NAMALWA (cell line): ENCODE measurements at places on chromosomes 2 and 18.

DNA sequence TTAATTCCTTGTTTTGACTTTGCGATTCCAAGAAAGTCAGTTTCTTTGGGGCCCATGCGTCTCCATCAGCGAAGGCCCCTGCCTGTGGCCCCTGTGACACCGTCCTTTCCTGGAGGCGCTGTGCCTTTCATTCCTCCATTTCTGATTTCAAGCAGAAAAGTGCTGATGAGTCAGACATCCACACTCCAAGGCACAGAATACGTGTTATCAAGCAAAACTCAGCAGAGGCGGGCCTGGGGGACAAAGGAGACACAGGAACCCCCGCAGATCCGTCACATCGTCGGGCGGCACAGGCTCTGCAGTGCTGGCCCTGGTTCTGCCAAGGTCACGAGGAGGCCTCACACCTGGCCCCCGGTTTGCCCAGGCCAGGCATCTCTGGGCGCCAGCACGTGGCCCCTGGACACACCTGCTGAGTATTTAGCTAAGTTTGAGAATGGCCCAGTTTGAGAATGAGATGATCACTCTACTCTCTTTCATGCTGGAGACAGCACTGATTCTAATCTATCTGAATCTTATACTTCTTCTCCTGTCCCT, 7.2 kb upstream of the SALL3 start:
- no peak for DNase-seq

- no peak for DNase-seq
Observed at GRCh38 chr2:80670763-80671162, 366.2 kb upstream of the LRRTM1 start.

- DNase-seq: no peak
Observed at GRCh38 chr2:164053021-164053420, 317.2 kb upstream of the FIGN start.

DNA sequence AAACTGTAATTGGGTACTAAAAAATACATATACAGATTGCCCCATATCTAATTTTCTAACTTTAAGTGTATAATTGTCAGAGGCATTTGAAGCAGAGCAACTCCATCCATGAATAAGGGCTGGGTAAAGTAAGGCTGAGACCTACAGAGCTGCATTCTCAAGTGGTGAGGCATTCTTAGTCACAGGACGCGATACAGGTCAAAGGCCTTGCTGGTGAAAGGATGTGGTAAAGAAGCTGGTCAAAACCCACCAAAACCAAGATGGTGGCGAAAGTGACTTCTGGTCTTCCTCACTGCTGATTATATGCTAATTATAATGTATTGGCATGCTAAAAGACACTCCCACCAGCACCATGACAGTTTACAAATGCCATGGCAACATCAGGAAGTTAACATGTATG, 50.0 kb downstream of the SLC8A1 start:
- DNase-seq: no peak

- DNase-seq: no peak
Observed at GRCh38 chr2:120934574-120935338, 199.1 kb downstream of the GLI2 start.

DNA sequence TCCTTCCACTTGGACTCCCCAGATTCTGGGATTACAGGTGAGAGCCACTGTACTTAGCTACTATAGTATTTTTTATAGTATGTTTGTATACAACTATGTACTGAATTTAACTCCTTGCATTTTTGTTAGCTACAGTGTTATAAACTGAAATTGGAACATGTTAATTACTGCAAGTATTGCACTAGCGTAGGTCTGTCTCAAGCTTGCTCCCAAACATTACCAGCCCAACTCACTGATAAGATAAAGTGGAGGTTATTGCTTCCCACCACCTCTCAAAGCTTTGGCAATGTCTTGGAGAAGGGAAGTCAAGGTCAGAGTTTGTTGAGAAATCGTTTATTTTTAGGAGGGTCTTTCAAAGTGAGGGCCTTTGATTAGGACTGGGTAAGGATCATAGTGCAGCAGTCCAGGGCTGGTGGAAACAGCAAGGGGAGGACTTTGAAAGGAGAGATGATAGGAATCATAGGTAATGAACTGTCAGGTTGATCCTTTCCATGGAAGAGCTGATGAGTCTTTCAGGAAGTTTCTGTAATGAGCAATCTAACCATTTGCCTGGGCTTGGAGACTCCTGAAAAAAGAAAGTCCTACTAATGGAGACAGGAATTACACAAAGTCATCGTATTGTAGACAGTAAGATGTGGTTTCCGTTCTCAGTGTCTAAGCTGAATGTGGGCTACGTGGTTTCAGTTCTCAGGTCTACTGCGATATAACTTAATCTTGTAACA, 257.1 kb downstream of the MYO3B start:
- no peak for DNase-seq

- peak; percentile 7 for DNase-seq
Observed at GRCh38 chr2:59888015-59888414, 665.4 kb downstream of the BCL11A start.

DNA sequence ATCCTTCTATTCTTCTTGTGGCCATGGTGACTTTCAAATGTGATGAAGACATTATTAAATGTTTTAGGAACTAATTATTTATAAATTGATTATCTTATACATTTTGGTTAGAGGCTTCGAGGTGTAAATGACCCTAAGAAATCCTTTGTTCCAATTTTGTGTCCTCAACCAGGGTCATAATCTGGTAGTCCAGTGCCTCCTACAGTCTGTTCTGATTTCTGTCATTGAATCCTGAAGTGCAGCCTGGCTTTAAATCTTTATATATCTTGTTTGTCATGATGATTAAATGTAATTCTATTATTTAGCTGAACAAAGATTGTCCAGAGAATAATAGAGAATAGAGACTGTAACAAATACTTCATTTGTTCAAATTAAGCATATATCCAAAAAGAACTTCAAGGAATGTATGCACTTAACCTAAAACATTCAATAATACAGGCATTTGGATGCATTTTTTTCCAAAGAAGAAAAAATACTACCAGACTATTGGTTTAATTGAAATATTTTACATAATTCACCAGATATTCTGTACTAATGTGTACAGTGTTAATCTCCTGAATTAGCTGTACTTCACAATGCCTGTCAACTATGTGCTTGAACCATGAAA, 89.8 kb downstream of the PRPF40A start:
- peak; percentile 41 for DNase-seq

- DNase-seq: peak; percentile 37
Observed at GRCh38 chr2:167550448-167550847, 662.2 kb downstream of the XIRP2 start.

DNA sequence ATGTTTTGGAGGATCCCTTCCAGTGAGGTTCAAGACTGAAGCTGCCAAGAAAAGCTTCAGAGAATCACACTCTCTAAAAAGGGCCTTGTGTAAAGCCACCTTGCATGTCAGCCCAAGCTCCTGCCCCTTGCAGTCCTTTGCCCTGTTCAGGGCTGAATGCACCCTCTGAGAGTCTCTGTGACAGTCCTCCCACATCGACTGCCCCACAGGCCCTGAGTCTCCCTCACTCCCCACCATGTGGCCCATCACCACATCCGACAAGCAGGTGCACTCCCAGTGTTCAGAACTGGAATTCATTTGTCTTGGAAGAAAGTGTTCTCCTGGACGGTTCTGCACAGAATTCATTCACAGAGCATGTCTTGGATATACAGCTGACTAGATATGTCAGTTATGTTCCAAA, 31.0 kb downstream of the BCL11A start:
- DNase-seq: no peak

DNA sequence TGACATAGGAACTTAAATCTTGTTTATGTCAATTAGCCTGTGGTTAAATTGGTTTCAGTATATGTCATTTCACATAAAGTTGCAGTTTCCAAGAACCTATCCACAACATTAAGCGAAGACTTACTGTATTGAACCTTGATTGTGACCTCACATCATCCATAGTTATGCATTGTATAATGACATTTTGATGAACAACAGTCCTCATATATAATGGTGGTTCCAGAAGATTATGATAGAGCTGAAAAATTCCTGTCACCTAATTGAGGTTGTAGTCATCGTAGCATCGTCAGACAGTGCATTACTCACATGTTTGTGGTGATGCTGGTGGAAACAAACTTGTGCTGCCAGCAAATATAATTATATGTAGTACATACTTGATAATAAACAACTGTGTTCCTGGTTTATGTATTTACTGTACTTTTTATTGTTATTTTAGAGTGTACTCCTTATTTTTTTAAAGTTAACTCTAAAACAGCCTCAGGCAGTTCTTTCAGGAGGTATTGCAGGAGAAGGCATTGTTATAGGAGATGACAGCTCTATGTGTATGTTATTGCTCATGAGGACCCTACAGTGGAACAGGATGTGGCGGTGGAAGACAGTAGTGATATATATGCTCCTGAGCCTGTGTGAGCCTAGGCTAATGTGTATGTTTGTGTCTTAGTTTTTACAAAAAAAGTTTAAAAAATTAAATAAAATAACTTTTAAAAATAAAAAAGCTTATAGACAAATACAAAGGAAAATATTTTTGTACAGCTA, 56.6 kb downstream of the UBE2E3 start:
- DNase-seq: no peak

- no peak for DNase-seq
Observed at GRCh38 chr2:37365669-37366068, 21.2 kb downstream of the QPCT start.

GRCh38 chr18:71304856-71305255, 1016.0 kb downstream of the SOCS6 start:
- DNase-seq: no peak

GRCh38 chr2:41729800-41730364, 317.9 kb upstream of the PKDCC start:
- no peak for DNase-seq
